ENCODE measurements at places on chromosomes 3 and 15. TPM values are rescaled to one million over a fixed set of nuclear protein-coding genes. Genes with fewer than 3 reads are reported as not detected.

The OCA2 gene
- total RNA-seq: not detected

The CSTA gene
- 2.6 TPM for total RNA-seq

The TM4SF4 gene
- 0.15 TPM for total RNA-seq

The ST8SIA2 gene
- total RNA-seq: not detected

The MAGI1 gene
- 17.6 TPM for total RNA-seq

The CP gene
- total RNA-seq: 0.33 TPM

The SNX22 gene
- 0.50 TPM for total RNA-seq

The SLC15A2 gene
- 0.50 TPM for total RNA-seq

The CCR9 gene
- total RNA-seq: not detected

The THUMPD3 gene
- total RNA-seq: 58.6 TPM

The DPH3 gene
- 19.1 TPM for total RNA-seq

The SPRED1 gene
- total RNA-seq: 50.5 TPM

The FBXW12 gene
- total RNA-seq: 0.15 TPM

The CFAP100 gene
- not detected for total RNA-seq

The GOLGA8J gene
- total RNA-seq: not detected

The ITPKA gene
- 5.5 TPM for total RNA-seq

The B2M gene
- 2,931 TPM for total RNA-seq

The TAGLN3 gene
- total RNA-seq: 0.87 TPM

The PRTG gene
- 1.7 TPM for total RNA-seq

The CCR5 gene
- under 0.01 TPM for total RNA-seq

The ARHGEF26 gene
- 1.6 TPM for total RNA-seq

All from smooth muscle cell of trachea (primary cell).